ENCODE measurements at places on chromosomes 3 and 15.

DNA sequence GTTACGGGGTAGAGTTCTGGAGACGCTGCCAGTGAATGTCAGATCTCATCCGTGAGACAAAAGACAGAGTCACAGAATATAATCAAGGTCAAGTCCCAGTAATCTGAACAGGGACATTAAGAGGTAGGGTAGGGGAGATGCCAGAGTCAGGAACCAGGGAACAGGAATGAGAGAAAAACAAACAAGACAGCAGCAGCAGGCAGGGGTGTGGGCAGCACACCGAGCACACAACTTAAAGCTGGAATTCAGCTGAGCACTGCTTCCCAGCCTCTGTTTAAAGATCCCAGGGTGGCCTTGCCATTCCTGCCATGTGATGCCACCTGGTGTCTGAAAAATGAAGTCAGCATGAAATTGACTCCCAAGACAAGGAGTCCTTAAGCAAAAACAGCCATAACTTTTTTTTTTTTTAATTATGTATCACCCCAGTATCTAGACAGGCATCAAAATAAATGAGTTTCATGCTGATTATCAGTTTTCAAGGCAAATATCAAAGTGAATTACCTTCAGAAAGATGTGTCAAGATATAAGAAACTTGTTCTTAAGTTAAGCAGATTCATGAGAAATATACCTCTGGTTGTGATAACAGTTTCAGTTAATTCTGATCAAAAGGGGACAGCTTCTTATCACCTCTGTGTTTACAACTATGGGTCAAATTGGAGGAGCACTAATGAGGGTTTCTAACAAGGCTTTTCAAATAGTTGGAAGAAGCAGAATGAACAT, 203.7 kb downstream of the SLC9A9 start:
- no peak for DNase-seq

- DNase-seq, result no peak
These were observed 338.5 kb downstream of the CADM2 start for GRCh38 chr3:85297291-85297690.

DNA sequence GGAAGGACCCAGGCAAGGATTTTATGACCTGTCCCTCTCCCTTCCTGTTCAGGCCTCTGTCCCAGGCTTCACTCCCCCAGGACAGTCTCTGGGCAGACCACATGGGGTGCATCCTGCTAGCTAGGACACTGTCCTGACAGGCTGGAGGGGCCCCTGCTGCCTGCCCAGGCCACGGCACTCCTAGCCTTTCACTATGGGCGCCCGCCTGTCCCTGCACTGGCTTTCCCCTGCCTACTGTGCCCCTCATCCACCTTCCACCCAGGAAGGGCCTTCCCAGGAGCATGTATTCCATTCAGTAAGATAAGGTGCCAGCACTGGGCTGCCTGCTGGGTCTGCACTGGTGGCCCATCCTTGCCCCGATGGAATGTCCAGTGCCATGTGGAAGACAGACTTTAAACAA, 145.3 kb downstream of the DNAJB8 start:
- DNase-seq, result no peak

DNA sequence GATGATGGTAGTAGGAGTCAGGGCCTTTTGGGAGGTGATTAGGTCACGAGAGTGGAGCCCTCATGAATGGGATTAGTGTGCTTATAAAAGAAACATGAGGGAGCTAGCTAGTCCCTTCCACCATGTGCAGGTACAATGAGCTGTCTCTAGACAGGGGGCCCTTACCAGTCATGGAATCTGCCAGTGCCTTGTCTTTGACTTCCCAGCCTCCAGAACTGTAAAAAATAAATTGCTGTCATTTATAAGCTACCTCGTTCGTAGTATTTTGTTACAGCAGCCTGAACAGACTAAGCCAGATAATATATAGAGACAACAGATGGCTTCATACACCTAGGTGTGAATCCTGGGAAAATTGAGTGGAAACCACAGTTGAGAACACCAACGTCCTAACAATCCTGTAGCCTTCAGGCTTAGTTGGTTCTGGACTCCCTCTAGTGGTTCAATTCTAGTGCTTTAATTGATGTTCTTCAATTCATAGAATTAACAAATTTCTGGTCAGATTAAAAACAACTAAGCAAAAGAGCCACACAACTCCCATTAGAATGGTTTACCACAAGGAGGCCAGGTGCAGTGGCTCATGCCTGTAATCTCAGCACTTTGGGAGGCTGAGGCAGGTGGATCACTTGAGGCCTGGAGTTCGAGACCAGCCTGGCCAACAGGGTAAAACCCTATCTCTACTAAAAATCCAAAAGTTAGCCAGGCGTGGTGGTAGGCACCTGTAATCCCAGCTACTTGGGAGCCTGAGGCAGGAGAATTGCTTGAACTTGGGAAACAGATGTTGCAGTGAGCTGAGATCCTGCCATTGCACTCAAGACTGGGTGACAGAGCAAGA, 21.3 kb upstream of the GATM start:
- no peak for DNase-seq

DNA sequence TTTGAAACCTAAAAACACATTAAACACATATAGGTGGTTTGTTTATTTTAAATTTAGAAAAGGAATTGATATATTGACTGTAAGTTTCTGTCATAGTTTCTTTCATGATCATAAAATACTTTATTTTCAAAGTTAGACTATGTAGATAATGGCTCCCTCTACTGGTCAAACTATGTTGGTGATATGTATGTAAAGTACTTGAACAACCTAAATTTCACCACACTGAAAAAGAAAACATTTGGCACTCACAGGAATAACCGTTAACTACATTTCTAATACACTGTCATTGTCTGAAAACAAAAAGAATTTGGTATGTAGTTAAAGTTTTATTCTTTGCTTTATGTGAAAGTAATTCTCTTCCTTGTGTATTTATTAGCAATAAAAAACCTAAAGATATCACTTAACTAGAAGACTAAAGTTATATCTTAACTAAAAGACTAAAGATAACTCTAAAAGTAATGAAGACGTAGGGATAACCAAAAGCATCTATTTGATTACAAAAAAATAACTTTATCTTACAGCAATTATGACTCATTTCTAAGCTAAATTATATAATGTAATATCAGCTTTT, 427.5 kb downstream of the VGLL3 start:
- DNase-seq, result no peak

GRCh38 chr3:99396651-99397275, 241.6 kb upstream of the COL8A1 start:
- DNase-seq, result no peak

DNA sequence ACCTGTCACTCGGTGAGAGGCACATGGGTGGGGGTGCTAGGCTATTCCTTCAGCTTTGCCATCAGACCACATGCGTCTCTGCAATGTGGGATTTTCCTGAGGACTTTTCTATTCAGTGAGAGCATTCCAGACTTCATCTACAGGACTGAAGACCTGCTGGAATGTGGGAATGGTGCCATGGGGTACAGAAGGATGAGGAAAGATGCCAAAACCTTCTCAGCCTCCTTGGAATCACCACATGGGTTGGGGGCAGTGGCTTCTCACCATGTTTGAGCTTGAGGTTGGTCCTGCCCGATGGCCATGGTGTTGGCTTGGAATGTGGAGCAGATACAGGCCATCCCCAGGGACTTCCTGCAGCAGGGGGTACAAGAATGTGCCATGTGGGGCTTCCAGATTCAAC, 80.9 kb upstream of the KLF13 start:
- DNase-seq, result no peak

DNA sequence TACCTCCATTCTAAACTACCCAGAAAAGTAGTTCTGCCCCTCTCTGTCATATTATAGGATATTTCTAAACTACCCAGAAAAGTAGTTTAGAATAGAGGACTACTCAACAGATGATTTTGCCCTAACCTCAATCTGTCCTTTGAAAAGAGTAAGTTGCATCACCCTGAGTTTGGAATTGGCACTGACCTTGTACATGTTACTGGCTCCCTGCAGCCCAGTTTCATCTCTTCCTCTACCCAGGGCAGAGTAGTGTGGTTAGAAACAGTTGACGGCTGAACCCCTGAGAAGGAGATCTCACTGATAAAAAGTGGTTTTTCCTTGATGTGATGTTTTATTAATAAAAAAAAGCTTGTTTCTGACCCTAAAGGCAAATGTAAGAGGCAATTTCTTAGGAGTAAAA, 340.5 kb upstream of the NECTIN3 start:
- DNase-seq, result no peak
